ENCODE measurements at places on chromosomes 7 and 10.

- peak; percentile 24 for DNase-seq
These were observed 433.2 kb upstream of the MGMT start for GRCh38 chr10:129033790-129034272.

DNA sequence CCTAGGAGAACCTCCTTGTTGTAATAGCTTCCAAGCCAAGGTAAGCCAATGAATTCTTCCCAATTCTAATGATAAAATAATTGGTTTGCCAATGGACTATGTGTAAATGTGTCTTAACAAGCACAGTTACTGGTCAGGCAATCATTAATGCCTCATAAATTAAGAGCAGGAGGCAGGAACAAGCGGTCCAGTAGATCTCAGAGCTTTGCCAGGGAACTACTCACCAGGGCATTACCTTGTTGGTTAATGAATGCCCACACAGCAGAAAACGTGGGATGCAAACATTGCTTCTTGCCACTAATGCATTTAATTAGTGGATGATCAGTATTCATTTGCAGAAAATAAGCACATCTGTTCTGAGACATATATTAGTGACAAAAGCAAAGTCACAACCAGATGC is 26.7 kb upstream of the ZNF800 start:
- no peak for DNase-seq

GRCh38 chr7:52944921-52945320 is 90.5 kb upstream of the POM121L12 start:
- DNase-seq, result no peak

DNA sequence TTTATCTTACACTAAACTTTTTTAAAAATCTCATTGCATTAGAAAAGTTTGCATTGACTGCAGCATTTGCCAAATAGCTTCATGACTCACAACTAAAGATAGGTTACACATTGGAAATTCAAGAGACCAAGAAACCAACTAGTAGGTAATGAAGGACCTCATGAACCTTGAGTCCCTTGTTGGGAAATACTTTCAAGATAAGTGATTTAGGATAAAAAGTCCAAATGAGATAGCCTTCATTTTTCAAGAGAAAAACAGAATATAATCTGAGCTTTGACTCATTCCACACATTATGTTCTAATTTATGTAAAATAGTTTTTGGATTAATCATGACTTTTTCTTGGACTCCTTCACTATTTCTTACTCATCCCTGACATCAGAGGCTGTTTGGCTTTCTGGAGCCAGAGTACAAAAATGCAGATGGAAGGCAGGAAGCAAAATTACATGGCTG is 13.1 kb upstream of the LIPF start:
- DNase-seq, result no peak

- no peak for DNase-seq
These were observed 232.3 kb upstream of the NPY start for GRCh38 chr7:24051651-24052050.

GRCh38 chr7:157757211-157757610 is 420.4 kb downstream of the DNAJB6 start:
- no peak for DNase-seq

- no peak for DNase-seq
These were observed 869 bp downstream of the LAMB4 start for GRCh38 chr7:108129018-108129965.

- DNase-seq, result no peak
These were observed 306.9 kb downstream of the GLRX3 start for GRCh38 chr10:130443066-130443465.

DNA sequence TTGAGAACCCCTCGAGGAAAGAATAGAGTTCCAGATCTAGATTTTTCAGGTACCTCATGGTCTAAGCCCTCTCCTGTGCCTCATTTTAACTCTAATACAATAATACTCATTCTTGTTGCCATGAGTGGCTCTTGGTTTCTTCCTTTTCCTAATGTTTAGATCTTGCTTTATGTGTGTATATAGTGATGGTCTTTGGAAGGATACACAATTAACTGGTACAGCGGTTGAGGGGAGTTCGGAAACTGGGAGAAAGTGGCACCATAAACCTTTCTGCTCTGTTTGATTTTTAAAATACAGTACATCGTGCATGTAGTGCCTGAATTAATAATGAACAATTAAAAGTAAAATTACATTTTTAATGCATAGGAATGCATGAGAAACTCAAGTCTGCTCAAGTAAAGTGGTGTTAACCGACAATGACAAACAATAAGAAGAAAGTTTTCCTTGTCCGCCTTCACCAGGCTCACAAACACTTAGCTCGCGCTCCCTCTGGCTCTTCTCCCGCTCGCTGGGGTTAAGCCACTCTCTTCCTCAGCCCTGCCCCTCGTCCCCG is 386 bp upstream of the EIF4EBP2 start:
- no peak for DNase-seq

GRCh38 chr7:45682836-45683555 is 108.8 kb downstream of the ADCY1 start:
- DNase-seq, result no peak

- no peak for DNase-seq
These were observed 43.5 kb downstream of the YKT6 start for GRCh38 chr7:44244282-44244681.

DNA sequence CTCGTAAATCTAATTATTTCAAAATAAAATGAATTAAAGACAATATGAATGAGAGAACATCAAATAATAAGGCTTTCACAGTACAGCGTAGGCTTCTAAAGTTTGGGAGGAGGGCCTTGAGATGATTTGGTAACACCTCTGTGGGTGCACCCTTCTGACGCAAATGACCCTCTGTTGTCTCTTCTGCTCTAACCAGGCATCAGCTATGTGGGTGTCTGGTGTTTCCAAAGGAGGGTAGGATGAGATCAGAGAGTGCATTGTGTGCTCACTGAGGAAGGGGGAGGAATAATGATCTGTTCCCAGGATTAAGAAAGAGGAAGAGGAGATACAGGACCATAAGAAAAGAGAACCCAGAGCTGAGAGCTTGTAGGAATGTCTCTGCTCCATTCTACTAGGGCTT is 420.4 kb downstream of the SDK1 start:
- DNase-seq, result no peak

GRCh38 chr10:1654247-1654646 is 83.1 kb downstream of the ADARB2 start:
- no peak for DNase-seq

Data from mucosa of gallbladder (tissue), 1 donor.